ENCODE measurements at places on chromosomes 12 and 14.

- DNase-seq = no peak
These were observed 675.6 kb downstream of the RPL10L start for GRCh38 chr14:45976001-45976400.

DNA sequence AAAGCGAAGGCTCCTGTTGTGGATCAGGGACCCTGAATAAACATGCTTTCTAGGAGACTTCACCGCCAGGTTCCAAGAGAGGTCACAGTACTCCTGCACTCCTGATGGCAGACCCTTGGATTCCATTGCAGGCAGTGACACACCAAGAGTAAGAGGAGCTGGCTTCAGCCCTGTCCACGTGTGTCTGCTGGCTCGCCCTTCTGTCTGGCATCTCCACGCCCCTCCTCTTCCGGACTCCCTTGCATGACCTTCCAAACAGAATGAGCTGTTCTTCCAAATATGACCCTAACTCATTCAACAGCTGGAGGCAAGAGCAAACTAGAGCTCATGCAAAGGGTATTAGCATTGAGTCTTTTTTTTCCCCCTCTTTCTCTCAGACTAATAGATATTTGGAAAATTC is 233.0 kb upstream of the PLEKHG7 start:
- no peak for DNase-seq

- no peak for DNase-seq
These were observed 42.1 kb downstream of the SCARB1 start for GRCh38 chr12:124821252-124822200.

- no peak for DNase-seq
These were observed 183.4 kb downstream of the ESR2 start for GRCh38 chr14:64110802-64111201.

DNA sequence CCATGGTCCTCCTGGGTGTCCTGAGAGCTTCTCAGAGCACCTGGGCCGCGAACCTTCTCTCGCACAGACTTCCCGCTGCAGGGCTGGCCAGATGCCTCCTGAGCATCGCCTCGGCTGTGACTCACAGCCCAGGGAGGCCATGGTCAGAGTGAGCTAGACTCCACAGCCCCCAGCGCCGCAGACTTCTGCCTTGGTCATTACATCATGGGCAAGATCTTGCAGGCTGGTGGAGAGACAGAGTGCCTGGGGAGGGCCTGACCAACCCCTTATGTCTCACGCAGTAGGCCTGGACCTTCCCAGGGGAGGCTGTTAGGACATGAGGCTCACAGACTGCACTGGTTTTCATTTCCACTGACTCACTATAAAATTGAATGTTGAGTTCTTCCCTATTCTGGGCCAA is 41.8 kb downstream of the SMOC1 start:
- DNase-seq = no peak

- DNase-seq = no peak
These were observed 210.3 kb downstream of the NUAK1 start for GRCh38 chr12:105928436-105928835.
